Stimulated activated CD4-positive, alpha-beta T cell treated with anti-CD3 and anti-CD28 coated beads, Interleukin-2, amount 100 ng/mL, for 24 hours (primary cell): ENCODE measurements at places on chromosomes 4 and X.

- DNase-seq = no peak
These were observed 948.7 kb downstream of the PCDH18 start for GRCh38 chr4:136583567-136583966.

GRCh38 chr4:91422011-91422410 lies 881.8 kb upstream of the GRID2 start:
- no peak for DNase-seq

- DNase-seq = no peak
These were observed 114.9 kb downstream of the VSIG4 start for GRCh38 chrX:65925005-65925404.

DNA sequence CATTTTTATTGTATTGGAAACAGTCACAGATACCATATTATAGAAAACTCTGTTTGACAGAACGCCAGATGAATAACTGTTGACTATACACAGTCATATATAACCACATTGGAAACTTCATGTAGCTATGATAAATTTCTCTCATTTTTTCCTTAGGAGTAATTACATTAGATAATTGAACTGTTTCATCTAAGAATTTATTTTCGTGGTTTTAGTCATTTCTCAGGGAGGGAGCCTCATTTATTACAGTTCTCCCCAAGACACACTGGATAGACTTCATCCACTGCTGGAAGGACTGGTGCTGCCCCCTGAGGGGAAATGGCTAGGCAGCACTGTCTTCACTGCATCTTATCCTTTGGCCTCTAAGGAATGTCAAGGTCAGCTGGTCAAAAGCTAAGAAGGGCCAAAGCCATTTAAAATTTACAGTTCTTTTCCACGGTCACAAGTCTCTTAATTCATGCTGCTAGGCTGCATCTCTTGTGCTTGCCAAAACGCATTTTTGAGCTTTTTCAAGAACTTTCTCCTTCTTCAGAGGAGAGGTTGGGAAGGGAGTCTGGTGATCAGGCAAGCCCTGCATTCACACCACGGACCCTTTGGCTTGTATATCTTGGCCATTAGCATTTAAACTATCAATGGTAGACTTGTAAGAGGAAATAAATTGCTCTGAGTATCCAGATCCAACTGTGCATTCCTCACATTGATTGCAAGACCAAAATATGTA lies 145.1 kb downstream of the CBR4 start:
- no peak for DNase-seq

GRCh38 chr4:74474345-74475090 lies 29.6 kb downstream of the AREG start:
- DNase-seq = no peak

- peak; percentile 55 for DNase-seq
These were observed 5.6 kb downstream of the PRDM8 start for GRCh38 chr4:80202741-80203553.

- DNase-seq = no peak
These were observed 108.7 kb downstream of the DHRSX start for GRCh38 chrX:2391869-2392606.

DNA sequence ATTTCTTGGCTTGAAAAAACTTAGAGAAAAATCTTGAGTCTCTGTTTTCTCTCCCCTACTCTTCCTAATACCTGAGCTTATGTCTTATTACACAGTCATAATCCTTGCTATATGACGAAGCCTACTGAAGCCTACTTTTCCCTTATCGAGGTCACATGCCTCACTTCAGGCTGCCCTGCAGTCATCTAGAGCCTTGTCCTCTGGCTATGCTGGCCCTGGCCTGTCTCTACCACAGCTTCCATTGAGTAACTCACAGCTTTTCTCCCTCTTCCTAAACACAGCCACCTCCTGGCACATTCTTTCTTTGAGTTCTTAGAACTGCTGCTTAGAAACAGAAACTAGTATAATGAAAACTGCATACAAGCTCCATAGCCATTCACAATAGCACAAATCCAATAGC lies 1698.3 kb downstream of the STIM2 start:
- DNase-seq = no peak

GRCh38 chrX:130176354-130176776 lies 4.6 kb downstream of the RAB33A start:
- no peak for DNase-seq

GRCh38 chr4:99961711-99962110 lies 11.6 kb upstream of the H2AZ1 start:
- no peak for DNase-seq

- DNase-seq = no peak
These were observed 28.6 kb upstream of the NAF1 start for GRCh38 chr4:163195247-163195765.

- DNase-seq = no peak
These were observed 85.3 kb downstream of the ZNF518B start for GRCh38 chr4:10371869-10372471.

- DNase-seq = no peak
These were observed 262.2 kb downstream of the SPOCK3 start for GRCh38 chr4:166972071-166972470.

- DNase-seq = no peak
These were observed 50.1 kb downstream of the DHRSX start for GRCh38 chrX:2450681-2451080.

DNA sequence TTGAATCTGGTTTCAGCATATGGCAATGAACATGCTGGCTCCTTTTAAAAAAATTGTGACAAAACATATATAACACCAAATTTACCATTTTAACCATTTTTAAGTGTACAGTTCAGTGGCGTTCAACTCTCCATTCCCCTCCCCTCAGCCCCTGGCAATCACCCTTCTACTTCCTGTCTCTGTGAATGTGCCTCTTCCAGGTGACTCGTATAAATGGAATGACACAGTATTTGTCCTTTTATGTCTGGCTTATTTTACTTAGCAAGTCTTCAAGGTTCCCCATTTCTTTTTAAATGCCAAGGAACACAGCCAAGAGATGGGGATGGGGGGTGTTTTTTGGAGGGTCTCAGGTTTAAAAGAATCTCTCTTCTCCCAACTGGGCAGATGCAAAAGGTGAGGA lies 35.4 kb upstream of the BCLAF3 start:
- DNase-seq = no peak

- DNase-seq = no peak
These were observed 5.5 kb upstream of the DCTD start for GRCh38 chr4:182922501-182923284.

DNA sequence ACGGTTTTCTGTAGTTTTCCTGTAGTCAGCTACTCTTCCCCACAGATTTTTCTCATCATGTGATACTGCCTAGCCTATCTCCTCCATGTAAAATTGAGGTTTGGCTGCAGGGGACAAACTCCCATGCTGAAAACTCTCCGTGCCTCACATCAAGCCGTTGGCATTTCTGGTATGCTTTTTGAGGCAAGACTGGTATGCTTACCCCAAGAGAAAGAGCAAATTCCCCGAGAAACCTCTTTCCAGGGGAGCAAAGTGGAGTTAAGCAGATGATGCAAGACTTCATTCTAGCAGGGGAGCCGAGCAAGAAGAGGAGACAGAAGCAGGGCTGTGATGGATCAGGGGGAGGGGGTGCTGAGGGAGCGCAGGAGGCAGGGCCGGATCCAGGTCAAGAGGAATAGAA lies 4.8 kb downstream of the SOWAHD start:
- no peak for DNase-seq

DNA sequence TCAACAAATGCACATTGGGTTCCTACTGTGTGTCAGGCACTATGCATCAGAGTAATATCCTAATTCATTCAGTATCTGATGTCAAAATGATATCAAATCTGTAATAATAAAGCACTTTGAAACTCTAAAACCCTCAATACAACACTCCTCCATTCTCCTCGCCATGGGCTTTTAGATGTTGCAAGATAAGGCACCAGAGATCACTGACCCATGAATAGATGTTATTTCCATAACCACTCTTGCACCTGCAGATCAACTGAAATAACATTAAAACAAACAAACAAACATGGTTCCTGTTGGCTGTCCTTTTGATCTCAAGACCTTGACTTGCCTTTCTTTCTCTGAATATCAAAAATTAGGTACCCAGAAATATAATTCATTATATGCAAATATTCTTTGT lies 100.2 kb downstream of the MAB21L2 start:
- DNase-seq = no peak

- DNase-seq = no peak
These were observed 33.9 kb upstream of the ADGRG2 start for GRCh38 chrX:19156186-19156585.

GRCh38 chr4:1233641-1234308 lies 15.2 kb downstream of the CTBP1 start:
- DNase-seq = no peak

GRCh38 chr4:6470502-6471306 lies 1.7 kb downstream of the PPP2R2C start:
- DNase-seq = peak; percentile 28

GRCh38 chrX:10198254-10198653 lies 41.5 kb downstream of the CLCN4 start:
- no peak for DNase-seq
